Colonic mucosa (tissue), 4 donors: ENCODE measurements at places on chromosomes 2 and 18. TPM values are rescaled to one million over a fixed set of nuclear protein-coding genes. Genes with fewer than 3 reads are reported as not detected.

SATB2 gene
- total RNA-seq, result 178 TPM

OSBPL6 gene
- 0.72 TPM for total RNA-seq

TRMT61B gene
- total RNA-seq, result 12.4 TPM

DNA sequence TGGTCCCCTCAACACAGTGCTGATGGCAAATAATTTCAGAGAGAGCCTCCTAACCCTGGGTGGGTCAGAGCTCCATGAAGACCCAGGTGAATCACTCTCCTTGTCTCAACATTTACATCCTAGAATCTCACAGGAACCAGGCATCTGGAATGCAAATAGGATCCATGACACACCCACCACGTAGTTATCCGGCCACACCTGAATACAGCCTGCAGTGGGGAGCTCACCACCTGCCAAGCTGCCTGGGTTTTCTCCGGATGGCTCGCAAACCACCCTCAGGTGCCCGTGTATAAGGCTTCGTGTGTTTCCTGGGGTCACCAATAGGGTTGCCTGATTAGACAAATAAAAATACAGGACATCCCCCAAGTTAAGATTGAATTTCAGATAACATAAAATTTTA lies 9.9 kb downstream of the CHST10 start:
- no peaks in the 10 kb centered on the region for H3K27me3 ChIP-seq
- H3K36me3 ChIP-seq, result no peaks in the 10 kb centered on the region

DNA sequence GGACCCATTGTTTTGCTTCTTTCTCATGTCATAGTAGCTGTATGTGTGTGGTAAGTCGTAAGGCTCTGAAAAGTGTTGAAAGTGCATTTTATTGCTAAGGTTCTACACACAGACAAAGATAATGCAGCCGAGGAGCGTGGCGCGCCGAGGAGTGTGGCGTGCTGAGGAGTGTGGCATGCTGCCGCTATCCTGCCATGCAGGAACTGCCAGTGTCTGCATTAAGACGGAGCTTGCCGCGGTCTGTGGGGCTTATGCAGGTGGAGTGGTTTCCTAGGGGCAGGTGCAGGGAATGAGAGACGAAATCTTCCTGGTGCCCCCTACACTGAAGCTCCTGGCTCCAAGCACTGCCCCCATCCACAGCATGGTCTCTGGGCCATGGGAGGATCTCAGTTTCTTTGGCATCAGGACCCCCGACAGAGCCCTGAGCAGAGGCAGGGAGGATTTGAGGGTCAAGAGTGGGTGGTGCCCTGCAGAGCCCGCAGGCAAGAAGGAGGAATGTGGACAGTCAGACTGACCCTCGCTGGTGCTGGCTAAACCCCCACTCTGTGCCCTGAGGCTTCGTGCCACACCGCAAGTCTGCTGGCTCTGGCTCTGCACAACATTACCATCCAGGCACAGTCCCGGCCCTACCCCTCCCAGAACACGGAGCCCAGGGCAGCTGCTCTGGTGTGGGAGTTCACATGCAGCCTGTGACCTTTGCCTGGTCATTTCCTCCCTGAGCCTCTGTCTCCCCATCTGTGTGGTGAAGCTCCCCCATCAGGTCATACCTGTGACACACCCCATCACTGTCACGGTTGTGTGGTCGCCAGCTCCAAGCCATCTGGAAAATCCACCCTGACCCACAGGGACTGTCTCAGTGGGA lies 3.2 kb downstream of the SNED1 start:
- no peak overlapping the region for H3K4me3 ChIP-seq
- DNase-seq, result no peak
- no peaks in the 10 kb centered on the region for H3K27me3 ChIP-seq
- H3K36me3 ChIP-seq, result no peaks in the 10 kb centered on the region
- no peak overlapping the region for H3K27ac ChIP-seq
